ENCODE measurements at places on chromosomes 3 and 15.
A peak's percentile ranks its signal among the peaks of the same experiment; 100 is the strongest.

DNA sequence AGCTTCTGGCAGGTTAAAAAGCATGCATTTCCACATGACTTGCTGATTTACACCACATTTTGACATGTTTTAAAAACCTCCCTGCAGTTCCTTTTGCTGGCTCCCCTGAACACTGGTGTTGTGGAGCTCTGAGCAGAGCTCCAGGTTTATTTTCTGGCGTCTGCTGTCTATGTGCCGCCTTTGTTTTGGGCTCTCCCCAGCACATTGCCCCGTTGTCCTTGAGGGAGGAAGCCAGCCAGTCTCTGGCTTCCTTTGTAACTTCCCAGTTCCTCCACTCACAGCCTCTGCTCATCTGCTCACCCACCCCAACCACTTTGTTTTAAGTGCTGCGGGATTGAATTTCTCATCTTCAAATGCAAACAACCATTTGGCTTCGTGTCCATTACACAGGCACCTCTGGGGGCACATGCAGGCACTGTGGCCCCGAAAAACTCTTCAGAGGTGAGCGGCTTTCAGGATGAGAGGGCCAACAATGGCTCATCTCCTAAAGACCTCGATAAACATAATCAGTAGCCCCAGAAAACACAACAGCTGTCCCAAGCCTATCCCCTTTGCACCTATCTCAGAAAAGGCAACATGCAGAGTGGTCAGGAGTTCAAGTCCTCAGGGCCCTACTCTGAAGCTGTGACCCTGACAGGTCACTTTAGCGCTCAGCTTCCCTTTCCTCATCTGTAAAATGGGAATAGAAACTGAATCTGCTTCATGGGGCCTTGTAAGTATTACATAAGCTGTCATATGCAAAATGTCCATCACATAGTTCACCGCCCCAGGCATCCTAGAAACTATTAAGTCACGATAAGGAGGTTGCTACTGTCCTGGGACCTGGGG, 1.3 kb upstream of the MEF2A start:
- DNase-seq: peak; percentile 41

DNA sequence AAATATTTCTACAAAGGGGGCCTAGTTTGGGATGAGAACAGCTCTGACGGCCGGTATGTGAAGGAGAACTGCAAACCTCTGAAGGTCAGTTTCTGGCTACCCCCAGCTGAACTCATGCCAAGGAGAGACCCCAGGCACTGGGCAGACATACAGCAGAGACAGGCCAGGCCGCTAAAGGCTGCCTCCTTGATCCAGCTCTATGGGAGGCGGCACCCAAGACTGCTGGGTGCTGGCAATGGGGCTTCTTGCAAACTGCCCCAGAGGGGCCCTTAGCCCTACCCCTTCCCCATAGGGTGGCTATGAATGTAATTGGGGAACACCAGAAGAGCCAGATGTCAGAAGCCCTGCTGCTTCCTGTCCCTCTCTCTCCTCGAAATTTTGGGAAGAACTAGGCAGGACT, 13.3 kb downstream of the CLK3 start:
- no peak for DNase-seq

- DNase-seq: no peak
Measured at GRCh38 chr3:151383111-151383510, 1.4 kb downstream of the P2RY12 start.

GRCh38 chr15:98896802-98897732, 110.5 kb downstream of the PGPEP1L start:
- DNase-seq: no peak

Data from NCI-H1105 treated with DMSO at 0.1 percent for 48 hours (cell line).